ENCODE measurements at places on chromosomes 3 and 15.
A peak's percentile ranks its signal among the peaks of the same experiment; 100 is the strongest.

GRCh38 chr3:149879872-149880271, 66.9 kb downstream of the RNF13 start:
- DNase-seq: peak; percentile 15

DNA sequence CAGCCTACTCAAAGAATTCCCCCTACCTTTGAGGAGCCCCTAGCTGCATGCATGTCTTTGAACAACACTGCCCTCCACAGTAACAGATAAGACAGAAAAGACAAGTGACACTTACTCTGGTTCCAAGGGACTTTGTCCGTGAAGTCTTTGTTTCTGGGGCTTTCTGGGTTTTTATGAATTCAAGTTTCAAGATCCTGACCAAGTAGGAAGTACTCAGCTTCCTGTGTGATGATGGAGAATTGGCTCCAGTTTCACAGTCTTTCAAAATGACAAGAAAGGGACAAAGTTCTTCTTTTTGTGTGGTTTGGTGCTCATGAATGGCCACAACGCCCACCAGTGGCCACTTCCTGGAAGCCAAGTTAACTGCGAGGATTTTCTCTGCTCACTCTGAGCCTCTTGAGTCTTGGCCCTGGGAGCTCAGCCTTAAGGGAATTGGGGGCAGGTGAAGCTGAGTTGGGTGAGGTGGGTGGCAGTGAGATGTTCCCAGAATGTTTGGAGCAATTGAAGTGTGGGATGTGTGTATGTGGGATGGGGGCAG, at the start of gene CCR1:
Gene CCR1 (minus strand): TSS at position 147 of the 538 bp plus-strand sequence. CDS start 4,000 bp downstream, outside the sequence.
- no peak for DNase-seq

GRCh38 chr3:138347960-138348753, at the start of gene MRAS:
Gene MRAS, plus strand, starts transcription at chr3:138348579. Its CDS starts 24,305 bp downstream, at chr3:138372884.
- peak; percentile 73 for DNase-seq

DNA sequence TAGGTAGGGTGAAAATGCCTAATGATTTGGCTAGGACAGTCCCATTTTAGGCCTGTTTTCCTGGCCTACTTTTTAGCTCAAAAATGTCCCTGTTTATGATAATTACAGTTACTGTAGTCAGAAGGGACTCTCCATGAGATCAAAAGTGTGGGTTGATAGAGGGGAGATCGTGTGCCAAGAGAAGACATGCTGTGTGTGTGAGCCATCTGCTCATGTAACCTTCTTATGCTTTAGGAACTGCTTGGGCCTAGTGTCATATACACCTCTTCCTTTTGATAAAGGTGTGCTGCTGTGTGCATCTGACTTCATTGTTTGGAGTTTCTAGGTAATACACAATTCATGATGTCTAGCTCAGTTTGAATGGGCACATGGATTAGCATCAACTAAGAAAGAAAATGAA, 786.5 kb downstream of the PDCD6IP start:
- no peak for DNase-seq

DNA sequence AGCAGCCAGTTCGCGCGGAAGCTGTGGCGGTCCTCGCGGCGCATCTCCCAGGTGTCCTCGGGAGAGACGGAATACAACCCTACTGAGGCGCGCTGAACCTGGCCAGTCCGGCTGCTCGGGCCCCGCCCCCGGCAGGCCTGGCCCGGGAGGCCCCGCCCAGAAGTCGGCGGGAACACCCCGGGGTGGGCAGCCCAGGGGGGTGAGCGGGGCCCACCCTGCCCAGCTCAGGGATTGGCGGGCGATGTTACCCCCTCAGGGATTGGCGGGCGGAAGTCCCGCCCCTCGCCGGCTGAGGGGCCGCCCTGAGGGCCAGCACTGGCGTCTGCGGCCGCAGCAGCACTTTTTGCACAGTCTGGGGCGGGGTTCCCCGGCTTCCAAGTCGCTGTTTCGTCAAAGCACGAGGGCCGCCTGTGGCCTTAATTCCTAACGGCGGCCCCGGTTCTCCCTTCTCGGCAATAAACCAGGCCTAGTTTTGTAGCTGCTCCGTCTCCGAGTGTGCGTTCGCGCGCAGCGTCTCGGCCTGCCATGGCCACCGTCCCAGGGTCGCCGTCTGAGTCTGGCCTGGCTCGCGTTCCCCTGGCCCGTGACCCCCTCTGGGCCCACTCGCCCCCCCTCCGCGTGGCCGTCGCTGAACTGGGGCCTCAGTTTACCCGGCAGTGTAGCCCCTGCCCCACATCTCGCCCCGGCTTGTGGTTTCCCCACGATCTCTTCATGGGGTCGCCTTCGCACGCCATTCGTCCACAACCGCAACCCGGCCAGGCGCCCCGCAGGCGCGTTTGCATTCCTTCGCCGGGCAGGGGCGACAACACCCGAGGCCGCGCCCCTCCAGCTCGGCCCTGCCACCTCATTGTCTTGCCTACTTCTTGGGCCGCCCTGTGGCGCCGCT, 30.0 kb downstream of the NBEAL2 start:
- DNase-seq: peak; percentile 79

- no peak for DNase-seq
These were observed 33.5 kb downstream of the TUSC7 start for GRCh38 chr3:116743062-116743461.

GRCh38 chr15:60511351-60512031, 32.5 kb upstream of the ICE2 start:
- DNase-seq: no peak

DNA sequence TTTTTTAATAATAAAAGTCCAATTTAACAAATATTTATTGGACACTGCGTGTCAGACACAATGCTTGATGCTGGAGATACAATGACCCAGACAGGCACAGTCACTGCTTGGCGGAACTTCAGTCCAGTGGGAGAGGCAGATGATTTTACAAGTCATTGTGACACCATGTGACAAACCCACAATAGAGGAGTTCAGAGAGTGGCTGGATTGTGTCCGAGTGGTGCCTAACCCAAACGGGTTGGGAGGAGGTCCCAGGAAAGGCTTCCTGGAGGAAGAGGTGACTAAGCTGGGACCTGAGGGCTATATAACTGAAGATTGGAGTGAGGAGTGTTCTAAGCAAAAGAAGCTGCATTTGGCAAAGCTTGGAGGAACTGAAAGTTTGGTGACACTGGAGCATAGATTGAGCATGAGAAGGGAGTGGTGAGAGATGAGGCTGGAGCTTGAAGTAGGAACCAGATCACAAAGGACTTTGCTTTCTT, 41.4 kb downstream of the CRTC3 start:
- no peak for DNase-seq
